ENCODE measurements at places on chromosomes 3 and 15.

GRCh38 chr3:133573629-133574194 is at the start of gene CDV3:
TSS of gene CDV3 (plus strand) at chr3:133573686. CDS start at chr3:133574045, 359 bp downstream.
- no peak for DNase-seq

DNA sequence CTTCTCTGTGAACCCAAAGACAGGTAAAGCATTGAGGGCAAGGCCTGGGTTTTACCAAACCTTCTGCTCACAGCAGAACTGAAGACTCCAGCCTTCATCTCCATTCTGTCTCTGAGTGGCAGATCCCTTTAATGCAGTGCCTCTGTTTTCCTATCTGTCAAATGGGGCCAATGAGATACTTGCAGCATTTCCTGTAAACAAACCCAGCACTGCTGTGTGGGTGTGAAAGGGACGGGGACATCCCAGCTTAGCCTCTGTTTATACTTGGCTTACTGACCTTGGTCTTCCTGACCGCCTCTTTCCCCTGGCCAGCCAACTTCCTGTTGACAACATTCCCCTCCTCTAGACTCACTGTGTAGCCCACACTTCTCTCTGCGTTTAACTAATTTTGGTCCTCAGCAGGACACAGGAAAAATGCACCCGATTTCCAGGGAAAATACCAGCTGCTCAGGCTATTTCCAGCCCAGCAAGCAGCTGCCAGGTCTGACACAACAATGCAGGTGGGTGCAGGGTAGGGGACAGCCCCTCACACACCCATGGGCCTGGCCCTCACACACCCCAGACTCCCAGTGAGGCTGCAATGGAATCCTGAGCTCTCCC is 105.9 kb upstream of the HERC1 start:
- DNase-seq: no peak

GRCh38 chr3:99366663-99367429 is 271.5 kb upstream of the COL8A1 start:
- peak; percentile 0 for DNase-seq

- DNase-seq: no peak
These were observed 13.6 kb upstream of the ADAMTS17 start for GRCh38 chr15:100355342-100355741.

DNA sequence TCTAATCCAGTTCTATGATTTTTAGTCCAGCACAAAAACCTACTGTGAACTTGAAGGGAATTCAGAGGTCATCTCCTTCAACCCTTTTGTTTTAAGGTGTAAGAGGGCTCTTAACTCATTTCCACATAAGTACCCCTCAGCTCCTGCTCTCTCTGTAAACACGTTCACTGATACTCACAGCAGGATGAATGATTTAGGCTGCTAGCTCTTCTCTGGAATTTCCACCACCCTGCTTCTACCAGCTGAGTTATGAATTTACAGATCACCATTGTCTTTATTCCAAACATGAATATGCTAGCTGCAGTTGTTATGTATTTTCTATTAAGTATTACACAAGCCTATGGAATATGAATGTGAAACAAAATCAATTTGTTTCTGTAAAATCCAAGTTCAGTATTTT is 101.3 kb upstream of the NANOGP8 start:
- DNase-seq: no peak

DNA sequence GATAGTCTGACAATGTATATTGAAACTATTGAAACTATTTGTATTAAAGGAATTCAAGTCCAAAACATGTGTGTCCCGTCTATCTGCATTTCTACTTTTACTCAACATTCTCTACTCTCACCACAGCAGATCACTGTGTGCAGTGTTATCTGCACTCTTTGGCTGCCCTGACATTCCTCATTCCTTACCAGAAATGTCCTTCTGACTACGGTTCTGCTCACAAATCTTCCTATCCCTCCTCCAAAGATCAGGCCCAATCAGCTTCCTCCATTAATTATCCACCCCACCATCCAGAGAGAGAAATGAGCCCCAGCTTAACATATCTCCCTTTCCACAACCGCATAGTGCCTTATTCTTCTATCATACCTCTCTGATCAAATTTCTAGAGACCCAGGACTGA is 94.7 kb downstream of the TBL1XR1 start:
- no peak for DNase-seq

DNA sequence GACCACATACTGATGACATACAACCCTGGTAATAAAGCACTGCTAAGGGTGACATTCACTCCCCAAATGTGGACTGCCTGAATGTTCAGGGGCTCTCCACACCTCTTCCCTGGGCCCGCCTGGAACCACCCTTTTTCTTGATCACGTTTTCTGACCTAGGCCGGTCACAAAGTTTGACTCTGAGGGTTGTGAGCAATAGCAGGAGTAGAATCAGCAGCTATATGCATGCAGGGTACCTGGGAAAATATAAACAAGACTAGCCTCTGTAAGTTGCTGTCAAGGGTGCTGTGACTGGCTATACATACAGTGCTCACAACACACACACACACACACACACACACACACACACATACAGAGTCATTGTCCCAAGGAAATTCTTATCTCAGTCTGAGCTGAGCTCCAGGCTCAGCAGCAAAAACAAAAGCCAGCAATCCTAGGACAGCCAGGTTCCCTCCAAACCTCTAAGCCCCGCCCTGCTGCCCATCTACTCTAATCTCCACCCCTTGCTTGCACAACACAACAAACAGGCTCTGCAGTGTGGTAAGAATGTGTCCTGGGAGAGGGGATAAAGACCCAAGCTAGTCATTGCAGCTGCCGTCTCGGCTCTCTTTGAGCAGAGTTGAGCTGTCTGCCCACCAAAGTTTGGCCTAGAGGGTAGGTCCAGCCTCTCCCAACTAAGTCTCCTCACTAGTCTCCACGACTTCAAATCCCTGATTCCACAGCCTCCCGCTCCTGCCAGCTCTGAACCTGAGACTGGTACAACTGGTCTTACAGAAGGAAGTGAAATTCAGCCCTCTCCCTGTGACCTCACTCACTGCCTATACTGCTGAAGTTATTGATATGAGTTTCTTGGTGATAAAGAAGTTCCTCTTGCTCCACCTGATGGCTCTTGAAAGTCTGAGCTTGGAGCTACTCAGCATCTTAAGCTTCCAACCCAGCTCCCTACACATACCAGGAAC is 2.2 kb downstream of the BMF start:
- peak; percentile 70 for DNase-seq

- DNase-seq: no peak
These were observed 2.5 kb downstream of the OR5K2 start for GRCh38 chr3:98500019-98500418.

- no peak for DNase-seq
These were observed 20.9 kb downstream of the PDE8A start for GRCh38 chr15:85002517-85002916.

Measured in Calu3 (cell line).